ENCODE measurements at places on chromosomes 3 and 15.

- no peak for DNase-seq
Observed at GRCh38 chr3:13332740-13333139, 87.4 kb downstream of the NUP210 start.

DNA sequence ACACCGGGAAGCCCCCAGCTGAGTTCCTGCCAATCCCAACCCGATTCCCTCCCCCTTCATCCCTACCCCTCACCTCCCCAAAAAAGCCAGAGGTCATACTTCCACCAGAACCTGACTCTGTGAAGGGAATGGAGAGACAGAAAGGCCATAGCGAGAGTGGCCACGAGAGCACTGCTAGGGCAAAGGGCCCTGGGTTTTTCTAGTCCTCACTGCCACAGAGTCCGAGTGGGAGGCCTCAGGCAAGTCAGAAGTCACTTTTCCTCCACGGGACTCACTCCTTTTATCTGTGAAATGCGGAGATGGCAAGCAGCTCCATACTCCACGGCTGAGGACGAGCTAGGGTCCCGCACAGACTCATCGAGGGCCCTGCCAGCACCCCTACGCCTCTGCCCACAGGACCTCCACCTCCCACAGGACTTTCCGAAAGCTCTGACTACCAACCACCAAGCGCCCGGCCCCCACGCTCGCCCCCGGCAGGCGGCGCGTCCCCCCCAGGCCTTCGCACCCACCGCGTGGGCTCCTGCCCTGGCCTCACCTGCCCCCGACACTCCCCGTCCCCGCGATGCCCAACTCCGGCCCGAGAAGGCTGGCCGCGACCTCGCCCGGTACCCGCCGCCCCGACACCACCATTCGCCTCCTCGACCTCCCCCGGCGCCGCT lies 792 bp downstream of the ATP13A3 start:
- DNase-seq: peak; percentile 64

GRCh38 chr3:102791641-102792589 lies 357.1 kb downstream of the ZPLD1 start:
- DNase-seq: no peak

GRCh38 chr15:56168394-56168793 lies 75.3 kb downstream of the RFX7 start:
- DNase-seq: no peak

DNA sequence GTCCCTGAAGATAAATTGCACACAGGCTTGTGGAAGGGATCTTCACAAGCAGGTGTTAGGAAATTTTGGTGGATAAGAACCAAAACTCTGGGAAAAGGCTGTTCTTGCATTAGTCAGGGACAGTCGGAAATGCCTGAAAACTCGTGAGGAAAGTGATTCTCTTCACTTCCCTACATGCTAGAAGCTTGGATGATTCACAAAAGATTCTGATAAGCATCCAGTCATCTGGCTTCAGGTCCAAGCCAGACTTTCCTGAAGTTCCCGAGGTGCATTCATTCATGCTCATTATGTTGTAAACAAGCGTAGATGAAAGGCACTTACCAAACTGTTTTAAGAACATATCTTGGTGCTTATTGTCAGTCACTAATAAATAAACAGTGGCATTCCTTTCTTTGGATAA lies 1028.7 kb downstream of the NTRK3 start:
- no peak for DNase-seq

GRCh38 chr3:108293858-108294257 lies 2.5 kb upstream of the HHLA2 start:
- DNase-seq: no peak

- peak; percentile 57 for DNase-seq
Observed at GRCh38 chr15:59406446-59406845, 31.5 kb upstream of the FAM81A start.

GRCh38 chr3:196699749-196700148 lies 12.3 kb downstream of the CEP19 start:
- DNase-seq: no peak

- no peak for DNase-seq
Observed at GRCh38 chr15:91561371-91562100, 292.0 kb upstream of the SLCO3A1 start.

DNA sequence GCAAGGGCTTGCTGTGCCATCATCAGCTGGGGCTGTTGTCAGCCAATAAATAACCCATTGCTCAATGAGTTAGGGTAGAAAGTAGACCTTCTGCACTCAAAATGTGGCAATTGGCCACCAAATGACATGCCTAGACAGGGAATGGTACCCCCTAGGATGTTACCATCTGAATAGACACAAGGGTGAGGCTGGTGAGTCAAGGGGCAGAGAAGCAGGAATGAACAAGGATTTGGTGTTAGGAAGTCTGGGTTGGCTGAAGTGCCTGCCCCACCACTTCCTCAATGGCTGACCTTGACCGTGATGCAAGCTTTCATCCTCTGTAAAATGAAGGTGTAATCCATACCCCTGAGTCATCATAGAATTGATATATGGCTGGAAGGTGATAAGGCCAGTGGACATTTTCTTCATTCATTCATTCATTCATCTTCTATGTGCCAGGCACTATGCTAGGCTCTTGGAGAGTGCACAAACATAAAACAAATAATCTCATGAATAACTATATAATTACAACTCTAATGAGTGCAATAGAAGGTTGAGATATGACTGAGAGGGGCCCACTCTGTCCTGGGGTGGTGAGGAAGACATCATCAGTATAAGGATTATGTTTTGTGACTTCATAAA lies 4.4 kb upstream of the CA12 start:
- DNase-seq: no peak

- no peak for DNase-seq
Observed at GRCh38 chr15:68506071-68506470, 72.7 kb upstream of the CORO2B start.

GRCh38 chr3:22269831-22270230 lies 518.8 kb upstream of the ZNF385D start:
- peak; percentile 70 for DNase-seq

GRCh38 chr15:69784798-69785566 lies 312.7 kb downstream of the TLE3 start:
- DNase-seq: no peak

DNA sequence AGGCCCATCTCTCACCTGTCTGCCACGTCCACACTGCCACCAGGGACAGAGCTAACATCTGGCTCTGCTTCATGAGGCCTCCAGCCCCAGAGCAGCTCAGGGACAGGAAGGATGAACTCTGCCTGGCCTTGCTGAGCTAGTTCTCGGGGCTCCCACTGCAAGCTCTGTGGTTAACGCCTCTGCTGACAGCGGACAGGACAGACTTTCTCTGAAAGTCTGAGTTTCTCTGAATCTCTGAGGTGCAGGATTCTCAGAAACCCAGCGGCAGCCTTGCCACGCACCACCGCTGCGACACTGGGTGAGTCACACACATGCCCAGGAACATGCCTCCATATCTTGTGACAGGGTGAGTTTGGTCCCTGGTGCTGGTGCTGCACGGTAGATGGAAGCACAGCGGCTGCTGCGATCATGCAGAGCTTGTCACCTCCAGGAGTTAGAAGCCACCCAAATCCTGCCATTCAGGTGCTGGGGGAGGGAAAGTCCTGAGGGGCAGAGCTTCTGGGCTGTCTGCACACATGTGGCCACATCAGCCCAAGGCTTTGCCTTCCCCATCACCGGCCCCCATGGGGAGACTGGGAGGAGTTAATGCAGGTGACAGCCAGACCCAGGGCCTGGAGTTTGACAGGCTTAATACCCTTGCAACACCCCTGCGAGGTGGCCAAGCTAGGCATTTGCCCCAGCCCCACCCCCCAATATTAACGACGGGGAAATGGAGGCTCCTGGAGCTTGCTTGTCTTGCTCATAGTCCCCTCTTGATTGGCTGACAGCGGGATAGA lies 267.0 kb downstream of the PLCL2 start:
- peak; percentile 91 for DNase-seq

- peak; percentile 70 for DNase-seq
Observed at GRCh38 chr3:175386630-175387029, 527.5 kb downstream of the NAALADL2 start.

- no peak for DNase-seq
Observed at GRCh38 chr3:187261541-187261969, 30.0 kb downstream of the MASP1 start.

DNA sequence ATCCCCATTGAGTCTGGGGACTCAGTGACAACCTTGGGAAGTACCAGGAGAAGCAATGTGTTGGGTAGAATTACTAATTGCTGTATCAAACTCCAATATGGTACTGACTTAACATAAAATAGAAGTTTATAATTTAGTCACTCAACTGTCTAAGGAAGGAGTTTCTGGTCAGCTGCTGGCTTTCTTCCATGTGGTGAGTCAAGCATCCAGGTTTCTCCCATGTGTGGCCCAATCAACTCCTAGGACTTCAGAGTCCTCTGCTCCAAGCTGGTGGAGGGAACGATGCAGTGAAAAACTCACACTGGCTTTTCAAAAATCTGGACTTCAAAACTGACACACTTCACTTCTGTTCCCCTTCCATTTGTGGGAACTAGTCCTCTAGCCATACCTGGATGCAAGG lies 25.2 kb downstream of the WNT5A start:
- no peak for DNase-seq

DNA sequence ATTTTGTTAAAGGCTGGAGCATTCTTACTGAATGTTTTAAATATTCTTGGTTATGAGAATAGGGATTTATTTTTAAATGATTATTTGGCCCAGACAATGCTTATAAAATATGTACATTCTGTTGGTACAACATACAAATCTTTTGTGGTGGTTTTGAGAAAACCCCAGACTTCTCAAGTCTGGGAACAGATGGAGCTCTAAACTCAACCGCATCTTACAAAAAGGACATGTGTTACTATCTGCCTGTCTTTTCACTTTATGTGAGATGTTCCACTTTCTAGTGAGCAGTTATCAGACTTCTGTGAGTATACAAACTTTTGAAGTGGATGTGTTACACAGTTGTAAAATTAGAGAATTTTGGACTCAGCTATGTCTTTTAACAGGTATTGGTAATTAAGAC lies 135.5 kb upstream of the RBMS3 start:
- DNase-seq: no peak

GRCh38 chr15:23457890-23458289 lies 10.8 kb upstream of the GOLGA6L2 start:
- DNase-seq: no peak

- DNase-seq: no peak
Observed at GRCh38 chr3:9700536-9700935, 3.1 kb upstream of the CPNE9 start.

DNA sequence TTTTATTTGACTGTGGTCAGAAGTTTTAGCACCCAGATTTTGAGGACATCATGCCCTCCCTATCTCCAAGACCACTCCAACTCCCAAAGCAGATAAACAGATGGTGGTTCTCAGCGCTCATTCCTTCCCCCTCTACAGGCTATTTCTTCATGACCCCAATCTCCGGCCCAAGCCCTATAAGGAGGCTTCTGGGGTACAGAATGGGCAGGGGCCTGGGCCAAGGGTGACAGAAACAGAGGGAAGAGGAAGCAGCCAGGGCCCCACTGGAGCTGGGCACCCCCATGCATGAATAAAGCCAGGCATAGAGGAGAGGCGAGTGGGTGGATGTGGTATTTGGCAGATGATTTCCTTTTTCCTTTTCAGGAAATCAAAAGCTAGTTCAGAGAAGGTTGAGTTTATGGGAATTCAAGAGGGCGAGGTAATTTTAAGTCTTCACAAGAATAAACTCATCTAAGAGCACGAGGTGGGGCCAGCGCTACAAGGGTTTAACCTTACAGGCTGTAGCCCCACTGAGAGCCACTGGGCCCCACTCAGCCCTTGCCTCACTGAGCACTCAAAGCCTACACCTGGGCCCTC lies 104.8 kb upstream of the HERC1 start:
- peak; percentile 84 for DNase-seq

- peak; percentile 9 for DNase-seq
Observed at GRCh38 chr3:27669591-27669990, 52.5 kb downstream of the EOMES start.

GRCh38 chr15:58532126-58532525 lies 100.3 kb downstream of the LIPC start:
- DNase-seq: no peak

GRCh38 chr3:72344647-72345046 lies 503.6 kb downstream of the SHQ1 start:
- peak; percentile 52 for DNase-seq

Measured in hematopoietic multipotent progenitor cell treated with erythropoietin and hydrocortisone succinate and interleukin-3 and kit ligand, for 4 days (in vitro differentiated cells).